ENCODE measurements at places on chromosomes 11 and 22. TPM values are rescaled to one million over a fixed set of nuclear protein-coding genes. Genes with fewer than 3 reads are reported as not detected.

Gene SLC22A9
- total RNA-seq = not detected

Gene OR8D1
- total RNA-seq = not detected

Gene MADD
- 107 TPM for total RNA-seq

DNA sequence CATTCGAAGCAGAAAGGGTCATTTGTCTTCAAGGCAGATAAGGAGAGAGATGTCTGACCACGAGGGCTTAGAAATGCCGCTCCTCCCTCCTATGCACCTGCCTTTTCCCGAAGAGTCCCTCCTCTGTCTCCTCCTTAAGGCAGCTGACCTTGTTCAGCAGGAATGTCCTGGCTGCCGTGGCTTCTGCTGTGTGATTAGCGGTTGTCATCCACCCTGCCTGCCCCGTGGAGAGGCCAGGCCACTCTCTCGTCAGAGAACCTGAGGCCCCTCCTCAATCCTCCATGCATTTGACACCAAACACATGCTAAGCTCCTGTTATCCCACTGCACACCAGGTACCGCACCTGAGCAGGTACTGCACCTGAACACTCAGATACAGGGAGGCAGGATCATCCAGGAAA lies 834.6 kb downstream of the TBC1D22A start:
- DNase-seq = no peak

- DNase-seq = no peak
These were observed 8.5 kb downstream of the PRODH start for GRCh38 chr22:18927573-18927972.

DNA sequence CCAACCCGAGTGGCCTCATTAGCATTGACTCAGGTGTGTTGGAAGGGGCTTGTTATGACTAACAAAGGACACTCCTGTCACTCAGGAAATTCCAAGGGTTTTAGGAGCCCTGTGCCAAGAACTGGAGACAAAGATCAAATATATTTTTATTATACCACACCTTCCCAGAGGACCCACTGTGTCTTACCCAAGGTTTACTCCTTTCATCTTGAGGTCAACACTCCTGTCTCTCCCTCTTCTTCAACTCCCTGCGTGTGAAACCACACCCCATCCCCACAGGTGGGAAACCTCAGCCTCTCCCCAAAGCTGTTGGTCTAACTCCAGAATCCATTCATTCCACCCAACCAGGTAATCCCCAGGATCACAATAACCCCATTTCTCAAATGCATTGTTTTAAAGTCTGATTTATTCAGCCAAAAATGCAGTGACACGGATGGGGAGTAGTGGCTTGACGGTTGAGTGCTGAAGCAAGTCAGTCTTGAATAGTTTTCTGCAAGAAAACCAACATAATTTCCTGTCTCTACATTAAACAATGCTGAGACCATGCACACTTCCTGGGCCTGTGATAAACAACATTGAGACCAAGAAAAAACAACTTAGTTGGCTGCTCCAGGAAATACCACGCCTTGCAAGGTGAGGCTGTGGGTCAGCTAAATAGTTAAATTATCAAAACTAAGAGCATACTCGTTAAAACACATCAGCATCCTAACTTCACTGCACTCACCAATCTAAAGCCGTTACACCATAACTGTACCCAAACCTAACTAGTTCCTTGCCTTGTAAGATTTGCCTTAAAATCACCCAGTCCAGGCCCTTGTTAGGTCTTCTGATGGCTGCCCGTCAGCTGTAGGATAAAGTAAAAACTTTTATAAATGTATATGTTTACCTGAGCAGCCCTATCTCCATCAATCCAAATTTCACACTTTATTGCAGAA lies 38.5 kb upstream of the SPON1 start:
- DNase-seq = peak; percentile 44

DNA sequence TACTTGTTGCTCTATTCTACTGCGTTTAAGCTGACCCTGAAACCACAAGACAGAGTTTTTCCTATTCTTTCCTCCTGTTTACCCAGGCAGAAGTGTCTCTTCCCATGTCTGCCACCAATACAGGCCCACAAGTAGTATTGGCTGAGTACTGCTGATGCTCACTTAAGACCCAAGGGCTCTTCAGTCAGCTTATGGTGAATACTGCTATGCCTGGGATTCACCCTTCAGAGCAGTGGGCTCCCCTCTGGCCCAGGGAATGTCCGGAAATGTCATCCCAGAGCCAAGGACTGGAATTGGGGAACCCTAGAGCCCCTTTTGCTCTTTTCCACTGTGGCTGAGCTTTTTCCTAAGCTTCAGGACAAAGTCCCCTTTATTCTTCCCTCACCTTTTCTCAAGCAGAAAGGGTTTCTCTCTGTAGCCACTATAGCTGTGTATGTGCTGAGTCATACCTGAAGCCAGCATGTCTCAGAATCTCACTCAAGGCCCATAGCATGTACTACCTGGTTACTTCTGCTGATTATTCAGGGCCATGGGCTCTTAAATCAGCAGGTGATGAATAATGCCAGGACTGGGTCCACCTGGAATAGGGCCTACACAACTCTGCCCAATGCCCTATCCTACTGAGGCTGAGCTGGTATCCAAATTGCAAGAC lies 745.8 kb upstream of the ANO5 start:
- no peak for DNase-seq

GRCh38 chr11:59610289-59610688 lies 5.3 kb downstream of the OSBP start:
- no peak for DNase-seq
